ENCODE measurements at places on chromosomes 16 and 17. TPM values are rescaled to one million over a fixed set of nuclear protein-coding genes. Genes with fewer than 3 reads are reported as not detected.
A peak's percentile ranks its signal among the peaks of the same experiment; 100 is the strongest.

DNA sequence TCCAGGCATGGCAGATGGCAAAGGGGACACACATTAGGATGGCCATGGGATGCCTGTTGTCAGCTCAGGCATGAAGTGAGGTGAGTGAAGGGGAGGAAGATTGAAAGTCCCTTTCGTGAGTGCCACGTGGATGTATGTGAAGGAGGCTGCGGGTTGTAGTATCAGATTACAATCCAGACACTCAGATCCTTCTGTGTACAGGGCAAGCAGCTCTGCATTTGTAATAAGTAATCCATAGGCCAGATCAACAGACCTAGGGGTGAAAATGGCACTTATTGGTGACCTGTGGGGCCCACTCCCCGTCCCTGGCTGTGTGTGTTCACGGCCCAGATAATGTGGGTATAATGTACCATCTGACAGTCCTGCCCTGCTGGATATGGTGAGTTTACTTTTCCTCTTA, 159.5 kb downstream of the DNAH9 start:
- H3K27me3 ChIP-seq, result no peaks in the 10 kb centered on the region
- no peak for DNase-seq
- H3K4me1 ChIP-seq, result no peaks in the 10 kb centered on the region

DNA sequence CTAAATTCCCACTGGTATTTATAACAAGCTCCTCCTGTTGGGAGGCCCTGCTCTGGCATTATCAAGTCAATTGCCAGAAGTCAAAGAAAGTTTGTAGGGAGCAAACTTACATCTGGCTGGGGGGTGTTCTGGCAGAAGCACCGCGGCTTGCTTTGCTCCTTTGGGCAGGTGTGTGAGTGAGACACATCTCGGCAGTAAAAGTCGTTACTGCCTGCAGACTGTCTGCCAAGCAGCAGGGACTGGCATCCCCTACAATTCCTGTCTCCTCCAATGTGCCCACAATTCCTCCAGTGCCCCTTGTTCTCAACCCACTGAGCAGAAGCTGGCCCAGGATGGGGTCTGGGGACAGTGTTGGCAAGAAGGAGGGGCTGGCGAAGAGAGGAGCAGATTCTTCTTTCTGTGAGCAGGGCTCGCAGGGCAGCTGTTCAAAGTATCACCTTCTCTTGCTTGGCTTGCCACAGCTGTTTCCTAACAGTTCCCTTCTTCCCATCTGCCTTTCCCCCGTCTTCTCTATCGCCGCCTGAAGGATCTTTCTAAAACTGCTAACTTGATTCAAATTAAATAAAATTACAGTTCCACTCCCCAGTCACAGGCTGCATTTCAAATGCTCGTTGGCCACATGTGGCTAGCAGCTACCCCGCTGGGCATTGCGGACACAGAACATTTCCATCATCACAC, 30.2 kb downstream of the SPACA3 start:
- H3K36me3 ChIP-seq, result peaks cover 3% of the 10 kb centered on the region
- H3K27me3 ChIP-seq, result peaks cover 58% of the 10 kb centered on the region
- DNase-seq, result no peak
- H3K4me1 ChIP-seq, result no peaks in the 10 kb centered on the region

GRCh38 chr17:11825572-11826209, 171.6 kb downstream of the ZNF18 start:
- no peaks in the 10 kb centered on the region for H3K4me1 ChIP-seq
- H3K4me3 ChIP-seq, result no peak overlapping the region
- DNase-seq, result no peak
- no peak overlapping the region for H3K27ac ChIP-seq
- no peaks in the 10 kb centered on the region for H3K27me3 ChIP-seq
- no peaks in the 10 kb centered on the region for H3K36me3 ChIP-seq

GRCh38 chr17:15513856-15514459, 46.5 kb upstream of the CDRT4 start:
- no peak for DNase-seq
- no peaks in the 10 kb centered on the region for H3K27me3 ChIP-seq
- peak overlapping the region; percentile 72 for H3K27ac ChIP-seq
- H3K36me3 ChIP-seq, result peaks cover 12% of the 10 kb centered on the region
- peaks cover 6% of the 10 kb centered on the region for H3K4me1 ChIP-seq
- H3K4me3 ChIP-seq, result no peak overlapping the region

DNA sequence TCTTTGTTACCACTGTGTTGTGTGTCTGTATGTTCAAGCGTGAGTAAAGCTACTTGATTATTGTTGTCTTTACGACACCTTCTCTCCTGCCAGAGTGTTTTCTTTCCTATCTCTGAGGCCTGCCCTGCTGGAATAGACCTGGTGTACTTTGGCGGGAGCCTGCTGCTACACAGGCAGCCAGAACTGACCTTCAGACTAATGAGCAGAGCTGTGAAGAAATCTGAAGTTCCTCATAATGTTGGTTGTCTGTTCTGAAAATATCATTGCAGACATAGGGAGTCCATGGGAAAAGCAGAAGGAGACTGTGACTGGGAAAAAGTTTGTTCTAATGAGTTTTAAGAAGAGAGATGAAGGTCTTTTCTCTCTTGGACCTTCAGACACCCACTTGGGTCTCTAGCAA, 9.8 kb downstream of the RHOT1 start:
- H3K27me3 ChIP-seq, result no peaks in the 10 kb centered on the region
- no peak for DNase-seq

- H3K36me3 ChIP-seq, result no peaks in the 10 kb centered on the region
- H3K4me1 ChIP-seq, result no peaks in the 10 kb centered on the region
- H3K4me3 ChIP-seq, result no peak overlapping the region
These were observed 122.6 kb downstream of the SHISA6 start for GRCh38 chr17:11363565-11364117.

- H3K4me3 ChIP-seq, result no peak overlapping the region
- no peaks in the 10 kb centered on the region for H3K27me3 ChIP-seq
- peaks cover 14% of the 10 kb centered on the region for H3K4me1 ChIP-seq
These were observed 32.4 kb downstream of the MXRA7 start for GRCh38 chr17:76678330-76678729.

Gene TNRC6A
- 71.5 TPM for total RNA-seq

- H3K27ac ChIP-seq, result no peak overlapping the region
- H3K4me3 ChIP-seq, result no peak overlapping the region
- no peaks in the 10 kb centered on the region for H3K4me1 ChIP-seq
- DNase-seq, result no peak
These were observed 337.1 kb downstream of the CNTNAP4 start for GRCh38 chr16:76614269-76614668.

DNA sequence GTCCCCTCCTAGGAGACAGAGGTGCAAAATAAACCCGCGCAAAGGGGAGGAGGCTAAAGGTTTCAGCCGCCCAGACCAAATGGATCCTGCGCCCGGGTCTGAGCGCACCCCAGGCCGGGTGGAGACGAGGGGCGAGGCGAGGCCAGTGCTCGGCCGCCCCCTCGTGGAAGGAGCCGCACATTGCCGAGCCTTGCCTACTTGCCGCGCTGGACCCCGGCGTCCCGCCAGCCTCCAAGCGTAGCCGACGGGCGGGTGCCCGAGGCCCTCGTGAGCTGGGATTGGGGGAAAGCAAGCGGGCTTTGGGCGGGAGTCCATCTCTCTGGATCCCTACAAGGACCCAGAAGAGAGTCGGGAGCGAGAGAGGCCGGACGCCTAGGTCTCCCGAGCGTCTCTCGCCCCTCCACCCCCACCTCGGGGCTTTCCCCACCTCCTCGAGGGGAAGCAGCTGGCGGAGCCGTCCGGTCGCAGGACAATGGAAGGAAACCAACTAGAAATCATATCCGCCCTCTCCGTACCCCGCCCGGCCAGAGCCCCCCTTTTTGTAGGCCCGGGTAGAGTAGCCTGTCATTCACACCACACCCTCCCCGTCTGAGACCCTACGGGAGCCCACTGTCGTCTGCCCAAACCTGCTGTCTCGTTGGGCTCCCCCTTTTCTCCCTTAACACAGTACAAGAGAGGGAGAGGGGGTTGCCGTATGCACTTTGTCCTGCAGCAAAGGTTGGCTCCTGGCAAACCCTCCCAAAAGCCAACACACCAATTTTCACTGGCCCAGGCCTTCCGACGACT, 664 bp upstream of the BCL6B start:
- H3K36me3 ChIP-seq, result no peaks in the 10 kb centered on the region
- H3K27me3 ChIP-seq, result no peaks in the 10 kb centered on the region
- peak; percentile 73 for DNase-seq

- H3K4me3 ChIP-seq, result no peak overlapping the region
- no peaks in the 10 kb centered on the region for H3K27me3 ChIP-seq
- no peak for DNase-seq
These were observed 3.2 kb downstream of the CSF3 start for GRCh38 chr17:40018211-40019121.

Gene TNFRSF17
- total RNA-seq, result not detected

Gene STRADA
- total RNA-seq, result 50.2 TPM

Gene GSE1
- 39.1 TPM for total RNA-seq

- H3K4me3 ChIP-seq, result no peak overlapping the region
- peaks cover 21% of the 10 kb centered on the region for H3K27me3 ChIP-seq
- H3K27ac ChIP-seq, result no peak overlapping the region
- H3K36me3 ChIP-seq, result no peaks in the 10 kb centered on the region
- DNase-seq, result no peak
These were observed 5.9 kb upstream of the DNAH17 start for GRCh38 chr17:78583091-78583490.

- no peak for DNase-seq
- H3K4me3 ChIP-seq, result no peak overlapping the region
- H3K4me1 ChIP-seq, result no peaks in the 10 kb centered on the region
- no peak overlapping the region for H3K27ac ChIP-seq
- peaks cover 10% of the 10 kb centered on the region for H3K27me3 ChIP-seq
- H3K36me3 ChIP-seq, result no peaks in the 10 kb centered on the region
These were observed 168.8 kb downstream of the C16orf78 start for GRCh38 chr16:49542391-49542891.

- no peak for DNase-seq
- H3K27me3 ChIP-seq, result no peaks in the 10 kb centered on the region
- peaks cover 9% of the 10 kb centered on the region for H3K4me1 ChIP-seq
- peak overlapping the region; percentile 75 for H3K27ac ChIP-seq
- H3K36me3 ChIP-seq, result no peaks in the 10 kb centered on the region
These were observed 1.7 kb upstream of the ITGAE start for GRCh38 chr17:3802461-3803307.

DNA sequence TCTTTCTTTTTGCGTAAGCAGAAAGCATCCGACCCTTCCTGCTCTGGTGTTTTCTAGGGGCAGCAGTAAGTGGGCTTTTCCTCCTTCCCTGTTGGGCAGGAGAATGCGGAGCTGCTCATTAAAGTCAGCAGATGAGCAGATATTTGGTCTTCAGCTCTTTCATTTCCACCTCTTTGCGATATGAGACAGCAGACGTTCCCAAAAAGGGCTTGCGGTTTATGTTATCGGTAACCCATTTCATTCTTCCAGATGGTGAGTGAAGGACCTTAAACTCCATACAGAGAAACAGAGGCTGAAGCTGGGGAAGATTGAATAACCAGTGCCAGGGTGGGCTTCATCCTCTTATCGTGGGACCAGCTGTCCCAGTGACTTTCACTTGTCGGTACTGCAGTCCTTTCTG, 40.7 kb downstream of the KSR1 start:
- H3K27me3 ChIP-seq, result no peaks in the 10 kb centered on the region
- H3K27ac ChIP-seq, result no peak overlapping the region
- DNase-seq, result no peak
- no peak overlapping the region for H3K4me3 ChIP-seq
- no peaks in the 10 kb centered on the region for H3K36me3 ChIP-seq
- peaks cover 7% of the 10 kb centered on the region for H3K4me1 ChIP-seq

DNA sequence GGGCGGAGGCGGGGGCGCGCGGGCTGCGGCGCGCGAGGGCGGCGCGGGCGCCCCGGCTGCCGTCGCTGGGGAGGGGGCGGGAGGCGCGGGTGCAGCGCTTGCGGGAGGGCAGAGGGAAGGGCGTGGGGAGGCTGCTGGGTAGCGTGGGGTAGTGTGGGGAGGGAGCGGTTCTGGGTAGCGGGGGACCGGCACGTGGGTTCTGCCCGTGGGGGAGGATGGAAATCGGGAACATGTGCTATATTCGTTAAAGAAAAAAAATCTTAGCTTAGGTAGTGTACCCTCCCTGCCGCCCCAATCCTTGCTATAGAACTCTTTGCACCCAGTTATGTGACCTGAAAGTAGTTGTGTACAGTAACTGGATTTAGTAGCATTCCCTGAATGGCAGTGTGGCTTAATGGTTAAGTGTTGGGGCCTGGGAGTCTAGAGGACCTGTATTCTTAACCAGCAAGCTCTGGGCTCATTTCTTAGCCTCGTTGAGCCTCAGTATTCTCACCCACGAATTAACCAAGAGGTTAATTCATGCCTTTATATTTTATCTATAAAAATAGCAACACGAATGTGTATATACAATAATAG, 646 bp downstream of the RABEP1 start:
- no peak for DNase-seq
- no peaks in the 10 kb centered on the region for H3K27me3 ChIP-seq
- H3K36me3 ChIP-seq, result peaks cover 5% of the 10 kb centered on the region

Gene ITGAL
- 338 TPM for total RNA-seq

Gene SARM1
- total RNA-seq, result 26.1 TPM

DNA sequence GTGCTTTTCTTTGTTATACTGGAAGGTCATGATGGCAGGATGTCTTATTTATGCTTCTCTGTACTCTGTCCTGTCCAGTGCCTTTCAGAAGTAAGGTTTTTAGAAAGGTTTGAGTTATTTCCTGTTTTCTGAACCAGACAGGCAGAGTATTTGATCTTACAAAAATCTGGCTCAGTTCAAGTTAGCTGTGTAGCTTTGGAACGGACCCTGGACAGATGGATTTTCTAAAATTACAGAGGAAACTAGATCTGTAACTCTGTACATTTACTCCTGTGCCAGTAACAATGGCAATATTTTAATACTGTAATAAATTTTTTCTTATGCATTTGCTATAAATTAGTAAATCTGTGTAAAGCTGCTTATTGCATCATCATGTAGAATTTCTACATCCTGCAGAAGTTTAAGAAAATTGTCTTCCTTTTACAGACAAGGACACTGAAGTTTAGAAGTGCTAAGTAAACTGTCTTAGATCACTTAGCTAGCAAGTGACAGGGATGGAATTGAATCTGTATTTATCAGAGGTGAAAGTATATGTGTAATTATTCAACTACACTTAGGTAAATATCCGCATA, 347.6 kb downstream of the WWOX start:
- peaks cover 4% of the 10 kb centered on the region for H3K4me1 ChIP-seq
- H3K27ac ChIP-seq, result no peak overlapping the region
- no peak for DNase-seq
- peaks cover 3% of the 10 kb centered on the region for H3K36me3 ChIP-seq
- no peak overlapping the region for H3K4me3 ChIP-seq

- H3K36me3 ChIP-seq, result peaks cover 6% of the 10 kb centered on the region
- H3K4me1 ChIP-seq, result peaks cover 31% of the 10 kb centered on the region
- no peak overlapping the region for H3K4me3 ChIP-seq
- H3K27me3 ChIP-seq, result no peaks in the 10 kb centered on the region
These were observed 81.6 kb upstream of the LGALS9 start for GRCh38 chr17:27549251-27549893.

Gene USP43
- total RNA-seq, result 0.45 TPM

All from T-helper 17 cell (primary cell).